ENCODE measurements at places on chromosomes 6 and 20. TPM values are rescaled to one million over a fixed set of nuclear protein-coding genes. Genes with fewer than 3 reads are reported as not detected.

- H3K27ac ChIP-seq = no peak overlapping the region
- peaks cover 27% of the 10 kb centered on the region for H3K4me1 ChIP-seq
- no peaks in the 10 kb centered on the region for H3K36me3 ChIP-seq
Measured at GRCh38 chr6:37889051-37889450, 69.5 kb downstream of the ZFAND3 start.

GRCh38 chr6:15457121-15457650 lies 205.6 kb downstream of the DTNBP1 start:
- H3K4me1 ChIP-seq = peaks cover 28% of the 10 kb centered on the region
- H3K36me3 ChIP-seq = no peaks in the 10 kb centered on the region
- H3K27ac ChIP-seq = no peak overlapping the region
- no peak overlapping the region for H3K4me3 ChIP-seq
- no peaks in the 10 kb centered on the region for H3K27me3 ChIP-seq
- DNase-seq = no peak

Gene SLC26A8
- total RNA-seq = not detected

DNA sequence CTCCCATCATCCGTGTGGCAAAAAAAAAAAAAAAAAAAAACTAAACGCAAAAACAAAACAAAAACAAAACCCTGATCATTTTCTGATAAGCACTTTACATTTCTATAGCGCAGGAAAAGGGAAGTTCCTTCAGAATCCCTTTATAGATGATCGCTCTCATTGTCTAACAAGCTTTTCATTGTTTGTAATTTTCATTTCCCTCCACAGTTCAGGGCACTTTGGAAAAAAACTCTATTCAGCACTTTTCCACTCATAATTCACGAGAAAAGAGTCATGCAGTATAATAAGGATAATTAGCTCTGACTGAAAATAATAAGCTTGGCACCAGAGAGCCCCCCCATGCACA lies 89.4 kb upstream of the ATXN1 start:
- H3K27ac ChIP-seq = no peak overlapping the region
- H3K4me3 ChIP-seq = no peak overlapping the region
- H3K4me1 ChIP-seq = peaks cover 19% of the 10 kb centered on the region
- DNase-seq = no peak
- H3K36me3 ChIP-seq = no peaks in the 10 kb centered on the region
- H3K27me3 ChIP-seq = no peaks in the 10 kb centered on the region

DNA sequence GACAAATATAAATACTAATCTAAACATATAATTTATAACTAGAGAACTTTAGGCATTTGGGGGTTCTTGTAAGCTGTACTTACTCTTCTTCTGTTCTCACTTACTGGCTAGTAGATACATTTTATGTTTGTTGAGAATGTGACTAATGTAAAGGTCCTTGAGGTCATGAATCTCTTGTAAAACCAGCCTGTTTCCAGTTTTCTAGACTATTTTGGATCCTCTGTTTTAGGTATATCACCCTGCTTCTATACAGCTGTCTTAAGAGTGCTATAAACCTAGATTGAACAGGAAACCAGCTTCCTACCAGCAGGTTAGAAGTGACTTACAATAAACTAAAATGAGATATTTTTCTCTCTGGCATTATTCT lies 134.2 kb downstream of the PLCB4 start:
- H3K27ac ChIP-seq = no peak overlapping the region
- H3K4me3 ChIP-seq = no peak overlapping the region
- no peak for DNase-seq
- no peaks in the 10 kb centered on the region for H3K36me3 ChIP-seq

DNA sequence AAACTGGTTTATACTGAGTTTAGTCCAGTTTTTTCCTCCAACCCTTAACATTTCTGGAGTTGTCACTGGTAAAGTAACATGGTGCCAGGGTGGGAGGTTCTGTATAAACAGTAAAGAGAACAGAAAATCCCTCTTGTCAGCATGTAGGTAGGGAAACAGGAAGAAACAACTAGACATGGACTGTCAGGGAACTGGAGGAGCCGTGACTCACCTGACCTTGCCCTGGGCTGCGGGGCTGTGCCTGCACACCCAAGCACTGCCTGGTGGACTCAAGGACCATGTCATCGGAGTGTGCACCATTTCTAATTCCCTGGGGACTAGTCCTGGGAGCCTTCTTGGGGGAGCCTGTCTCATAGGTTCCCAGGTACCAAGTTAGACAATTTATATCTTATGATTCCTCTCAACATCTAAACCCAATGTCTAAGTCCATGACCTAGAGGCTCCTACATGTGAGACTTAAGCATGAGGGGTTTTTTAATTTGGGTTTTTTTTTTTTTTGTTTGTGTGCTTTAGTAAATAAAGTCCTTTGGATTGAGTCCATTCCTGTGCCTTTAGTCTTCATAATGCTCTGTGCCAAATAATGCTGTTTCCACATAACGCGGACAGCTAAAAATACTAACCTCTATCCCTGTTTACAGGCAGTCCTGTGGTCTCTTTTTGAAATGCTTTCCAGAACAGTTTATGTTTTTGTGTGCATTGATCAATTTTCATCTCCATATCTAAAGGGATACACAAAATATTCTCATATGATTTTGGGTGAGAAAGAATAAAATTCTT lies 136.9 kb upstream of the SUPT3H start:
- H3K4me3 ChIP-seq = no peak overlapping the region
- no peaks in the 10 kb centered on the region for H3K36me3 ChIP-seq
- no peak overlapping the region for H3K27ac ChIP-seq
- no peaks in the 10 kb centered on the region for H3K27me3 ChIP-seq
- no peak for DNase-seq
- no peaks in the 10 kb centered on the region for H3K4me1 ChIP-seq

GRCh38 chr6:161130967-161131766 lies 139.6 kb downstream of the MAP3K4 start:
- no peak overlapping the region for H3K4me3 ChIP-seq
- H3K4me1 ChIP-seq = no peaks in the 10 kb centered on the region
- H3K36me3 ChIP-seq = peaks cover 17% of the 10 kb centered on the region
- no peaks in the 10 kb centered on the region for H3K27me3 ChIP-seq
- no peak for DNase-seq

DNA sequence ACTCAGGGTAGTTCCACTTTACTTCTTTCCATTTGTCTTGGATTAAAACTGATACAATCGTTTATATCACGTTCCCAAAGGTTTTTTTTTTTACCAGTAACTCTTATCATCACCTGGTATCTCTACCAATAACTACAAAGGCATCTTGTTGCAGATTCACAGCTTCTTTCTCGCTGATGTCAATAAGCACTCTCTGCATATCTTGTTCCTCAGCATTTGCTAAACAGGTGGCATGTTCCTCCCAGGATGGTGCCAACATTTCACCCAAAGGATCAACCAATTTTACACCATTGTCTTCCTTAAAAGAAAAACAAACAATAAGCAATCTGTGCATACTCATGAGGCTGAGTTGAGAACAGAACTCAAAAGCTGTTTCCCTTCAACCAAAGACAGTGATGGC lies 4.6 kb downstream of the PGM3 start:
- no peak for DNase-seq
- H3K27ac ChIP-seq = no peak overlapping the region
- H3K27me3 ChIP-seq = no peaks in the 10 kb centered on the region
- peaks cover 30% of the 10 kb centered on the region for H3K4me1 ChIP-seq

Gene SLC35D3
- total RNA-seq = not detected

Gene SUMO4
- 3.9 TPM for total RNA-seq

DNA sequence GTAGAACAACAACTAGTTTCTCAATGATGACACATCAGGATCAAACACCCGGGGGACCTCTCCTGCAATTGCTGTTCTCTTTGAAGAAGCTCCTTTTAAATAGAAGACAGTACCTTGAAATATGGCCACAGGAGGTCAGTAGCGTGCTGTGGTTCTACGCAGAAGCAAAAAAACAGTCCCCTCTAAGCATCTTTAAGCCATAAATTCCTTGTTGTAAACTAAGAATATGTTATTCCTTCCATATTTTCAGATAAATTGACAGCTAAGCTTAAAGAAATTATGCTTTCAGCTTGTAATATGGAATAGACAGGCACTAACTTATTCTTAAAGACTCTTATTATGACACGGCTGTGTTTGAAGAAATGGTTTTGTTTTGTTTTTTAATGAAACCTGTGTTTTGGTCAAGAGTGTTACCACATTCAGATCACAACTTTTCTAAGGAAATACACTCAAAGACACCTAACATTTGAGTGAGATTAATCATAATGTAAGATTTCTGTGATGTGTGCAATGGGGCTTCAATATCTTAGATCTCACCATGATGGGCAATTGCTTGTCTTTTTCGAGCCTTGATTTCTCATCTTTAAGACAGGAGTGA lies 49.7 kb upstream of the IL20RA start:
- no peaks in the 10 kb centered on the region for H3K36me3 ChIP-seq
- H3K4me3 ChIP-seq = no peak overlapping the region
- H3K4me1 ChIP-seq = no peaks in the 10 kb centered on the region
- H3K27me3 ChIP-seq = no peaks in the 10 kb centered on the region
- H3K27ac ChIP-seq = no peak overlapping the region

Gene VNN1
- 2.0 TPM for total RNA-seq

- no peak overlapping the region for H3K27ac ChIP-seq
- no peaks in the 10 kb centered on the region for H3K36me3 ChIP-seq
- no peaks in the 10 kb centered on the region for H3K4me1 ChIP-seq
- no peak for DNase-seq
- H3K27me3 ChIP-seq = no peaks in the 10 kb centered on the region
Measured at GRCh38 chr6:32867022-32867477, 13.1 kb downstream of the PSMB9 start.

DNA sequence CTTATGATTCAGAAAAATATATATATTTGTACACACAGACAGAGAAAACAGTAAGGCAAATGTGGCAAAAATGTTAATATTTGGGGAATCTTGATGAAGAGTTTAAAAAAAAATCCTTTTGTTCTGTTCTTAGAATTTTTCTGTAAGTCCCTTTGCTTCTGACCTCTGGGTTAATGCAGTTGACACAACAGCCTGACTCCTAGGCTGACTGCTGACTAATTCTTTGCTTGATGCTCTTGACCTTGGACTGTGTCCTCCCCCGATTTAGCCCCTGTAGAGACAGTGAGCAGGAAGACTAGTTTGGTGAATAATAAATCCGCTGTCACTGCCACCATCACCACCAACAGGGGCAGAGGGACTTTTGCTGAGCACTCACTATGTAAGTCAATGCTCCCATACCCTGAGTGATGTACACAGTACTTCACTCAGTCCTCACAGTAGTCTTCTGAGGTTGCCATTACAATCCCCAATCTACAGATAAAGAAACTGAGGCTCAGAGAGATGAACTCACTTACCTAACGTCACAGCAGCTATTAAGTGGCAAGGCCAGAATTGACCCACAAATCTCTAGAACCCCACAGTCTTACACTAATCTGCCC lies 71.7 kb downstream of the SNX5 start:
- H3K36me3 ChIP-seq = no peaks in the 10 kb centered on the region
- H3K27ac ChIP-seq = peak overlapping the region; percentile 86
- no peaks in the 10 kb centered on the region for H3K27me3 ChIP-seq
- no peak overlapping the region for H3K4me3 ChIP-seq
- H3K4me1 ChIP-seq = peaks cover 5% of the 10 kb centered on the region

DNA sequence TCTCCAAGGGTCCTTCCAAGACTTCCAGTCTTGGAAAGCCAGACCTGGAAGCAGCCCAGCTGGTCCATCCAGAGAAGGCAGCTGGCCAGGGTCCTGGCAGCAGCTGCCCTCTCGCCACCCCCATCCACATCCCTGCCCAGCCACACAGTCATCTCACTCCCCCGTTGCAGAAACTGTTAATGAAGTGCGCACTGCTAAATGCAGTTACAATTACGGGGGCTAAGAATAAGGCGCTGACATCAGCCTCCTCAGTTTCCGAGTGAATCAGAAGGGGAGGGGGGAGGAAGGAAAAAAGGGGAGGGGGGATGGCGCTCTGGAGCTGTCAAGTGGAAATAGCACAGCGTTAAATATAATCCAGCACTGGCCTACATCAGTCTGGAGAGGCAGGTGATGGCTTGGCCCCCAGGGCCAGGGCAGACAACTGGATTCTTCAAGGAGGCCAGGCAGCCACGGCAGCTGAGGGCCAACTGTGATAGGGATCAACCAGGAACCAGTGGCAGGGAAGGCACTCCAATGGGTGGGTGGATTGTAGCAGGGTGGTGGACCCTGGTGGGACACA lies 6.9 kb downstream of the RIMS4 start:
- DNase-seq = no peak
- H3K4me3 ChIP-seq = no peak overlapping the region
- H3K27me3 ChIP-seq = no peaks in the 10 kb centered on the region
- H3K4me1 ChIP-seq = no peaks in the 10 kb centered on the region

GRCh38 chr20:35133735-35134134 lies 13.4 kb downstream of the EDEM2 start:
- no peaks in the 10 kb centered on the region for H3K27me3 ChIP-seq
- no peak overlapping the region for H3K27ac ChIP-seq
- H3K4me3 ChIP-seq = no peak overlapping the region
- no peaks in the 10 kb centered on the region for H3K4me1 ChIP-seq
- no peaks in the 10 kb centered on the region for H3K36me3 ChIP-seq

DNA sequence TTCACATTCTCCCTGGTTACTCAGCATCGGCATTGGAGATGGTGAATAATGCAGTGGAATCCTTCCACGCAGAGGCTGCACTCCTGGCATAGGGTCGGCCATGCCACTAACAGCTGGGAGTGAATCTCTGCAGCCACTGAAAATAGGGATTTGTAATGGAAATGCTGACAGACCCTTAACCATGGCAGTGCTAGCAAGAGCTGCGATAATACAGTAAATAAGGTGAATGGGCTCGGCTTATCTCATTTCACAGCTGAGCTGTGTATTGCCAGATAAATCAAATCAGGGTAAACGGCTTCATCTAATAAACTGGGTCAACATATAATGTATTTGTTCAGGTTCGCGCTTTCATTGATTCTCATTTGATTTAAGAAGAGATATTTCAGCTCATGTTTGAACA lies 156.8 kb downstream of the SLC35B3 start:
- no peak overlapping the region for H3K27ac ChIP-seq
- H3K4me3 ChIP-seq = no peak overlapping the region
- DNase-seq = no peak
- no peaks in the 10 kb centered on the region for H3K27me3 ChIP-seq
- H3K36me3 ChIP-seq = no peaks in the 10 kb centered on the region

GRCh38 chr20:916125-916799 lies at the start of gene ANGPT4:
TSS of gene ANGPT4 (minus strand) at chr20:916334. CDS start at chr20:916214, 120 bp downstream.
- H3K36me3 ChIP-seq = no peaks in the 10 kb centered on the region
- no peak within 1 kb of the TSS for H3K27ac ChIP-seq
- no peak for DNase-seq
- H3K4me1 ChIP-seq = peaks cover 3% of the 10 kb centered on the region
- H3K27me3 ChIP-seq = no peaks in the 10 kb centered on the region
- no peak within 1 kb of the TSS for H3K4me3 ChIP-seq

Gene TOX2
- total RNA-seq = 5.2 TPM

- H3K4me3 ChIP-seq = no peak overlapping the region
- H3K27ac ChIP-seq = no peak overlapping the region
Measured at GRCh38 chr6:102732898-102733297, 1339.4 kb downstream of the GRIK2 start.

DNA sequence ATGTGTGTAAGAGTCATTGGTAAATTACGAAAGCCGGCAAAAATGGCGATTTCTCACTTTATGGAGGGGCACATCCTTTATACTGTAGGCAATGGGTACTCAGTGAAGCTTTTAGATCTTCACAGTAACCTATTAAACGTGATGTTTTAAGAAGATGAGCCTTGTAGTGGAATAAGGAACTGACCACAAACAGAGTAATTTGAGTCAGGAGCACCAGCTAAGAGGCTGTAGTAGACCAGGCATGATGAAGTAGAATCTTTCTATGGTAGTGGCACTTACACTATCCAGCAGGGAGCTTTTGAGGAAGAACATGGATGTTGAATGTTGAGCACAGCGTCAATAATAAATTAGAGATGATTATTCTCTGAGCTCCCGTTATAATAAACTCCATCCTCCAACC lies 65.9 kb downstream of the HIVEP2 start:
- H3K27me3 ChIP-seq = no peaks in the 10 kb centered on the region
- H3K27ac ChIP-seq = no peak overlapping the region
- no peak overlapping the region for H3K4me3 ChIP-seq
- DNase-seq = no peak

All from vagina (tissue), 2 donors.